ENCODE measurements at places on chromosomes 12 and 14.

DNA sequence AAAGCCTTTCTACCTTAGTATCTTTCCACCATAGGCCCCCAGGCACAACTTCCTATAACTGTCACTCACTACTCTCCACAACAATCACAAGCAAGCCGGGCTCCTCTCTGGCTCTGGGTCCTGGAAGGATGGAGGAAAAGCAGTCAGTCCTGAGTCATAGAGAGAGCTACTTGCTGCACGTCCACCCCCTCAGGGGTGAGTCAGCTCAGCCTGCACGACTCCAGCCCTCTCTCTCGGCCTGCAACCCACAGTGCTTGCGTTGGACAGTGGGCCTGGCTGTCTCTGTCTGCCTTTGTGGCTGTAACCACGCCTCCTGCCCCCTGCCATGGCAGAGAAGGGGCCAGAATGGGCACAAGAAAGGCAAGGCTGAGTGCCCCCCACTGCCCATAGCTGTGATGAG is 154.1 kb upstream of the FKBP4 start:
- peak; percentile 91 for DNase-seq

GRCh38 chr12:62363506-62363905 is 103.1 kb upstream of the MON2 start:
- DNase-seq, result no peak

DNA sequence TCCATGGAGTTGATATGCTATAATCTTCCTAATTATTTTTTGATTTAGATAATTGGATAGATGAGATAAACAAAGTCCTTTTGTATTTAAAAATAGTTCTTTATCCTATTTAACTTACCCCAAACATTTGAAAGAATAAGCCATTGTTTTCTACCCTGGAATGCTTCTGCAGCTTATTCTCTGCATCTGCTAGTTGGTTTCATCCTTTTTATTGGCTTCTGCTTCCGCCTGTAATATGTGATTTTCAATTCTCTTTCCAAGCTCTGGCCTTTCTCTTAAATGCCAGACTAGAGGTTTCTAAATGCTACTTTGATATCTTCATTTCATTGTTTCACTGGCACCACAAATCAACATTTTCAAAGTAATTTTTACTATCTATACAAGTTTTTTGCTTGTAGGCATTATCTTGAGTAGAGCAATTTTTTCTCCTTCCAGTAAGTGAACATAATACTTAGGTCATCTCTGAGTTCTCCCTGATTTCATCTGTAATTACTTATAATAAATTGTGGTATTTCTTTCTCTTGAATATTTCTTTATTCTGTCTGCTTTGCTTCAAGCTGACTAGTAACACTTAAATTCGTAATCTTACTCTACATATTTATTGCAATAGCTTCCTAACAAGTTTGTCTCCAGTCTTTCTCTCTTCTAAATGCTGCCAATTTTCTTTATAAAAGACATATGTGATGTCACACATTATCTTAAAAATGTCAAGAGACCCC is 958.4 kb downstream of the SLC6A15 start:
- DNase-seq, result no peak

- no peak for DNase-seq
Measured at GRCh38 chr12:118625050-118625675, 248.8 kb downstream of the SUDS3 start.

- no peak for DNase-seq
Measured at GRCh38 chr14:105411985-105412770, 7.4 kb upstream of the MTA1 start.

- DNase-seq, result no peak
Measured at GRCh38 chr12:112750971-112751370, 40.6 kb upstream of the RPH3A start.

GRCh38 chr14:61452452-61452851 is 131.1 kb downstream of the PRKCH start:
- DNase-seq, result no peak

DNA sequence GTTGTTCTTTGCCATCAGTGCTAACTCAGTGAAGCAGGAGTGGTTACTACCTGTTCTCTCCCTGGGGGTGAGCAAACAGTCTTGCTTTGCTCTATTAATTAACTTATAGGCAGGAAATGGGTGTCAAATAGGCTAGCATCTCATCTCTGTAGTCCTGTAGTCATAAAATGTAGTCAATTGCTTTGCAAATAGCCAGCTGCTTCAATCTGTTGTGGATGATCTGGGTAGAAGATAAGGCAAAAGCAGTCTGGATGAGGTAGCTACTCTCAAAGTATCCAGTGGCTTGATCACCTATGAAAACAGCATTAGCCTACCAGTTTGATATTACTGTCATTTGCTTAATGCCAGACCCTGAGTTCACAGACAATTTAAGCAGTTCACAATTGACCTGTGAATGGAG is 369.0 kb upstream of the TMTC1 start:
- DNase-seq, result no peak

- DNase-seq, result no peak
Measured at GRCh38 chr12:115079760-115080159, 395.8 kb upstream of the TBX3 start.

- DNase-seq, result peak; percentile 99
Measured at GRCh38 chr12:32755654-32756475, at the start of gene YARS2. Gene YARS2, minus strand, starts transcription at chr12:32755897. Its CDS starts 23 bp downstream, at chr12:32755874.

DNA sequence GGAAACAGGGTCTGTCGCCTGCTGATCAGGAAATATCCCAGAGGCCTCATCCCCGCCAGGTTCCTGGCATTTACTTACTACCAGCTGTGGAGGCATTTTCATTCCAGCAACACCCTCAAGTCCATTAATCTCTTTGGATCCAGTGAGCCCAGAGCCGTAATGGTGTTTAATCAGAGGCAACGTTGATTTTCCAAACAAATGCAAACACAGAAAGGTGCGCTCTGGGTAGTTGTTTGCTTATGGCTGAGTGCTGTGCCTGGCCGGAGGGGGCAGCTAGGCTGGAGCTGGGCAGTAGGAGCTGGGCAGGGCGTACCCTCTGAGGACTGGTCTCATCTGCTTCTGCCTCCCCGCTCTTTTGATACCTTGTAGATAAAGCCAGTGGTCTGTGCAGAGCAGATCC is 110.6 kb downstream of the ADCK1 start:
- no peak for DNase-seq

DNA sequence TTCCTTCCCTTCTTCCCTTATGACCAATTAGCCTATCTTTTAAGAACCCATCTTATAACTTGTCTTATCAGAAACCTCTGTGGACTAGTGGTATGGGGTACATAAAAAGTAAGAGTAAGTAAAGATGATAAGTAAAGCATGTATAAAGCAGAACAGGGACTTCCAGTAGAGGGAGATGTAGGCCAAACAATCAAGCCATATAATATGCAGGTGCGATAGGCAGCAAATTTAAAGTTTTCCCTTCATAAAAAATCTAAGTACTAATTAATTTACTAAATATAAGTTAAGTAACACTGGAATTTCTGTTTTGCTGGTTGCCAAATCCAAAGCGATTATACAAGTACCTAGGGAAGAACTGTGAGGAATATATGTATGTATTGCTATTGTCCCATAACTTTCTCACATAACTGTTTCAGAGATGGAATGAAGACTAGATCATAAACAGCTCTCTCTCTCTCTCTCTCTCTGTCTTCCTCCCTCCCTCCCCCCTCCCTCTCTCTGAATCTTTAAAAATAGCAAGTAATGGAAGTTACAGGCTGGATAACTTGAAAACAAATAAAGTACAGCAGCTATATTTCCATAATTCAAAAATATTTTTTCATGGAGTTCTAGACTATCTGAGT is 25.7 kb downstream of the METTL25 start:
- DNase-seq, result no peak

DNA sequence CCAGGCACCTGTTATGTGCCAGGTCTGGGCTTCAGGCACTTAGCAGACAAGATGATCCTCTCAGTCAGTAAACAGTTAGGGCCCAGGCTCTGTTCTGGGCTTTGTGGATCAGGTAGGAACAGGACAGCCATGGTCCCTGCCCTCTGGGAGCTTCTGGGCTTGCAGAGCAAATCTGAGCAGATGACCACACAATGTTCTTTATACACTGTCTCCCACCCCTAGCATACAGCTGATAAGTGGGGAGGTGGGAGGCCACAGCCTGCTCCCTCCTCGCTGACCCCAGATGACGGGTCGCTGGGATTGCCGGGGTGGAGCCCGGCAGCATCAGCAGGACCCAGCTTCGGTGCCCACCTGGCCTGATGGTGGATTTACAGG is 53.1 kb upstream of the RIN3 start:
- DNase-seq, result no peak

GRCh38 chr12:3261782-3262359 is 184.7 kb downstream of the TSPAN9 start:
- DNase-seq, result no peak

- peak; percentile 25 for DNase-seq
Measured at GRCh38 chr12:103841690-103842584, 903 bp upstream of the NT5DC3 start.

DNA sequence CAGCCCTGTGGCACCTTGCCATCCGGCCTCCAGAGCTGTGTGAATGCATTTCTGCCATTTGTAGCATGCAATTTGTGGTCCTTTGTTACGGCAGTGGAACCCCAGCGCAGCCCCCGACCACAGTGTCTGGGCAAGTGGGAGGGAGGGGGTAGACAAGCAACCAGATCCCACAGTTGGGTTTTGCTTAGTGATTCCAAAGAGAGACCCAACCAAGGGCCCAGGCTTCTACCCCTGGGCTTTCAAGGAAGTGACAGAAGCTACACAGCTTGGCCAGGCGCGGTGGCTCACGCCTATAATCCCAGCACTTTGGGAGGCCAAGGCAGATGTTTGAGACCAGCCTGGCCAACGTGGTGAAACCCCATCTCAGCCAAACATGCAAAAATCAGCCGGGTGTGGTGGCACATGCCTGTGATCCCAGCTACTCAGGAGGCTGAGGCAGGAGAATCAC is 17.8 kb downstream of the ZBTB42 start:
- no peak for DNase-seq

GRCh38 chr14:92121207-92121669 is 268 bp downstream of the NDUFB1 start:
- peak; percentile 55 for DNase-seq

- DNase-seq, result no peak
Measured at GRCh38 chr14:75186953-75187352, 10.5 kb upstream of the TMED10 start.

GRCh38 chr14:35557221-35557747 is 23.3 kb downstream of the INSM2 start:
- DNase-seq, result no peak

DNA sequence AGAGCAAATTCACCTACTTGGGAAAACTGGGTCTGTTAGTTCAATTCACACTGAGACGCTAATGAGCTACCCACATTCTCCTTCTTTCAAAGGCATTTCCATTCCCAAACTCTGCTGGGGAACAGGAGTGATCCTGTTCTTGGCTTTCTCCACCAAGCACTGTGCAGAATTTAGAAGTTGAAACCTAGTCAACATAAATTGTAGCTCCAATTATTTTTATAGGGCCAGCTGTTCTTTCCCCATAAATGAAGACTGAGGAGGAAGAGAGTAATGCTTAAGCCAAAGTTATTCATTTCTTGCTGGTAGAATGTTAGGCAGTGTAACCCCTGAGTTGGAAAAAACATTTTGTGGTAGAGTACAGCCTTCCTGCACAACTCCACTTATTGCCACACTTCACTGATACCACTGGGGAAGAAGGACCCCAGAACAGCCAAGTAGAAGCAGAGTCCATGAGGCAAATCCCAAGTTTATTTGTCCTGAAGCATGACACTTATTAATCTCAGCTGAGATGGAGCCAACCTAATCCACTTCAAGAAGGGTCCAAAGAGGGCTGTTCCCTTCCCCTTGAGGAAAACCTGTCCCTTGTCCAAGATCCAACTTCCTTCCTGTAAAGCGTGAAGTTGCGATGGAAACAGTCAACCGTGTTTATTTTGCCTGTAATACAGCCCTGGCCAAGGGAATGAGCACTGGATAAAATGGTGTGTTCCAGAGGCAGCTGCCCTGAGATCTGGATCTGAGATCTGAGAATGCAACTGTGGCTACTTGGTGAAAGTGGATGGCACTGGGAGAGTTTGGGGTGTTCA is 151.8 kb downstream of the TBX5 start:
- DNase-seq, result no peak

GRCh38 chr12:109968032-109968420 is 28.1 kb downstream of the GIT2 start:
- no peak for DNase-seq

- no peak for DNase-seq
Measured at GRCh38 chr12:67818459-67818903, 169.9 kb downstream of the DYRK2 start.

GRCh38 chr12:53200107-53200457 is 7.0 kb downstream of the ITGB7 start:
- no peak for DNase-seq

GRCh38 chr12:105449431-105449830 is 118.9 kb downstream of the C12orf75 start:
- DNase-seq, result no peak

- DNase-seq, result no peak
Measured at GRCh38 chr12:44287545-44287944, 451.7 kb downstream of the TMEM117 start.

- DNase-seq, result no peak
Measured at GRCh38 chr12:109082751-109083150, 10.5 kb downstream of the ALKBH2 start.

GRCh38 chr14:79587875-79588274 is 623.4 kb downstream of the DIO2 start:
- DNase-seq, result no peak

- peak; percentile 72 for DNase-seq
Measured at GRCh38 chr14:104639885-104640548, 35.4 kb upstream of the TMEM179 start.

DNA sequence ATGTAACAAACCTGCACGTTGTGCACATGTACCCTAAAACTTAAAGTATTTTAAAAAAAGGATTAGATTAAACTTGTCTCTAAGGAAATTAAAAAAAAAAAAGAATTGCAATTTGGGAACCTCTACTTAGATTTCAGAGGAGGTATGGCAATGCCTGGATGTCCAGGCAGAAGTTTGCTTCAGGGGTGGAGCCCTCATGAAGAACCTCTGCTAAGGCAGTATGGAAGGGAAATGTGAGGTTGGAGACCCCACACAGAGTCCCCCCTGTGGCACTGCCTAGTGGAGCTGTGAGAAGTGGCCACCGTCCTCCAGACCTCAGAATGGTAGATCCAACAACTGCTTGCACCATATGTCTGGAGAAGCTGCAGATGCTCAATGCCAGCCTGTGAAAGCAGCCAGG is 279.6 kb upstream of the CCDC196 start:
- DNase-seq, result no peak

GRCh38 chr12:71107936-71108335 is 49.9 kb downstream of the TSPAN8 start:
- DNase-seq, result no peak

GRCh38 chr12:44573723-44574122 is 302.4 kb downstream of the NELL2 start:
- DNase-seq, result no peak

Data from suppressor macrophage treated with lipopolysaccharide for 4 hours (primary cell).